Stimulated activated CD4-positive, alpha-beta T cell treated with anti-CD3 and anti-CD28 coated beads, TNF-alpha, amount 100 ng/mL, for 48 hours (primary cell): ENCODE measurements at places on chromosomes 11 and 22.

GRCh38 chr11:72918851-72919250 is 104.6 kb downstream of the ATG16L2 start:
- no peak for DNase-seq

- no peak for DNase-seq
These were observed 56.2 kb upstream of the RCN1 start for GRCh38 chr11:32034680-32035079.

GRCh38 chr11:105000167-105000566 is 22.8 kb downstream of the CASP5 start:
- no peak for DNase-seq

- DNase-seq: peak; percentile 13
These were observed 802 bp downstream of the ATG2A start for GRCh38 chr11:64916040-64916774.

DNA sequence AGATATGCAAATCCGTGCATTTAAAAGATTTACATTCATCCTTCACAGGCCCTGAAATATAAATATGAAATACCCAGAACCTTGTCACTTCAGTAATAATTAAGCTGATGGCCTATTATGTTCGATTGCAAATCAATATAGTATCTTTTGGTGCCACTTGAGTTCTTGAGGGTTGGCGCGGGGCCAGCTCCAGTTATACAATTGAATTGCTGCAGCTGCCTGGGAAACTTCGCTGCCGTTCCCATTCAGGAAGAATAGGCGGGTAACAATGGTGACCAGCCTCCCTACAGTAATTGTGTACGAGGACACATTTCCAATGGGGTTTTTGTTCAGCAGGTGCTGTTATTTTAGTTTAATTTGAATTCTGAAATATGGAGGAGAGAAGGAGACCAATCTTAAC is 451.2 kb downstream of the INSC start:
- DNase-seq: no peak

DNA sequence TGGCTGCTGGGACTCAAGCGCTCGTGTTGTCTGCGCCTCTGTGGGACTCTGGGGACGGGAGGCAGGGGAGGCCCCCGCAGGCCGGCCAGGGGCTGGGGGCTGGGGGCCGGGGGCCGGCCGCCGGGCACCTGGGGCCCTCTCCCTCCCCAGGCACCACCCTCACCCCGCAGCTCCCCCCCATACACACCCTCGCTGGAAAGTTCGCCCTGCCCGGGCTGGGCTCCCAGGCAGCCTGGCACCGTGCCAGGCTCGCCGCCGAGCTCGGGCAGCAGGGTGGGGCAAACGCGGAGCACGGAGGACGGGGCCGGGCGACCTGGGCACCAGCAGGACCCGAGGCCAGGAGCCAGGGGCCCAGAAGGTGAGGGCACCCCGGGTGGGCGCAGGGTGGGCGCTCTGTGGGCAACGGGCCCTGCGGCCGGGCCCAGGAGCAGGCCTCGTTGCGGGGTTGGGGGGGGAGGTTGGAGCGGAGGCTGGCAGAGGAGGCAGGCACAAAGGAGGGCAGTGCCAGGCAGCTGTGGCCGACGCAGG is 76.7 kb upstream of the WNT7B start:
- no peak for DNase-seq

GRCh38 chr11:92886243-92886905 is 83.1 kb upstream of the MTNR1B start:
- no peak for DNase-seq

DNA sequence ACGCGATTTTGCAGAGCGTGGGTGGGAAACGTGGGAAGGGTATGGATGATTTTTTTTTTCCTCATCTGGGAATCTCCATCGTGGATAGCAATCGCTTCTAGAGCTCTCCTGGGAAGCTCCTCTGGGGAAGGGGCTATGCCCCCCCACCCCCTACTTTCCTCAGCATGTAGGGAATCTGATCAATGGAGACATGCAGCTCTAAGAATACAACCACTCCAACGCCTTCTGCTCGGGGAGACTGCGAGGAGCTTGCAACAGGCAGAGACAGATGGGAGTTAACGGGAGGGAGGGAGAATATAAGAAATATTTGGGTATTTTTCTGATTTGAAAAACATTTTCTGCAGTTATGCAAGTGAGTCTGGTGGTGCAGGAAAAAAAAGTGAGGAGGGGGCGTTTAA is 104.6 kb upstream of the HSD17B12 start:
- no peak for DNase-seq

DNA sequence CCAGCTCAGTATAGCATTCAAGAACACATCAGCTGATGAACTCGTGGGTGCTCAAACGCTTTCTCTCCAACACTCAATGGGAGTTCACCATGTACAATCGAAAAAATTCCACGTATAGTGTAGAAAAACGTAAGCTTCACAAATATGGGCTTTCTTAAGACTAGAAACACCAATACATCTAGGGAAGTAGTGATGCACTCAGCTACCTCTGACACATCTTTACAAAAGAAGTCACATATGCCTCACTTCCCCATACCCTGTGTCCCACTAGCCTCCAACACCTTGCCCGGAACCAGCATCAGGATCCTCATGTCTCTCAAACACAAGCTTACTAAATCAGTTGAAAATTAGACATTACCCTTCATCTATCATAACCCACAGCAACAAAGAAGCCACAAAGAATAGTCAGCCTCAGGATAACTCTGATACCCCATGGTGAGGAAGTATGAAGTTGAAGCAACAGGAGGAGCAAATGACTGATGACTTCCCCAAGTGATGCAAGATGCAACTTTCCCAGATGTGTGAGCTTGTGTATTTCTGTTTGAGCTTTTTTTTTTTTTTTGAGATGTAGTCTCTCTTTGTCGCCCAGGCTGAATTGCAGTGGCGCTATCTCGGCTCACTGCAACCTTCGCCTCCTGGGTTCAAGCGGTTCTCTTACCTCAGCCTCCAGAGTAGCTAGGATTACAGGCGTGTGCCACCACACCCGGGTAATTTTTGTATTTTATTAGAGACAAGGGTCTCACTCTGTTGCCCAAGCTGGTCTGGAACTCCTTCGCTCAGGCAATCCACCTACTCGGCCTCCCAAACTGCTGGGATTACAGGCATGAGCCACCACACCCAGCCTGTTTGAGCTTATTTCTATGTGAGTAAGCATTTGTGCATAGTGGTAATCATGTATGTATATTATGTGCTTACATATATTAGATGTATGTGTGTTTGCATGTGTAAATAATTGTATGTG is 8.5 kb upstream of the DENND5A start:
- DNase-seq: no peak
